WTC11 (cell line): ENCODE measurements at places on chromosomes 2 and 18. TPM values are rescaled to one million over a fixed set of nuclear protein-coding genes. Genes with fewer than 3 reads are reported as not detected.

FRZB gene
- total RNA-seq = 1.2 to 1.9 TPM (median 1.5 TPM) in 3 replicates

CPS1 gene
- total RNA-seq = 9.0 to 18.7 TPM (median 15.5 TPM) in 3 replicates

SPP2 gene
- total RNA-seq = not detected in 3 replicates

ANKRD62 gene
- total RNA-seq = not detected in 3 replicates

CXXC1 gene
- total RNA-seq = 88.7 to 94.5 TPM (median 94.0 TPM) in 3 replicates

COL6A3 gene
- total RNA-seq = 2.6 to 4.4 TPM (median 3.9 TPM) in 3 replicates

NPAS2 gene
- 1.9 to 3.7 TPM (median 2.6 TPM) in 3 replicates for total RNA-seq

DAW1 gene
- total RNA-seq = 0.48 to 0.69 TPM (median 0.61 TPM) in 3 replicates

REG1B gene
- total RNA-seq = 2.1 to 3.8 TPM (median 2.3 TPM) in 3 replicates

MC4R gene
- 0.16 TPM in 1 of 3 replicates, not detected in the others for total RNA-seq

PSMA8 gene
- total RNA-seq = not detected in 3 replicates

MAP3K19 gene
- not detected in 3 replicates for total RNA-seq

GAD1 gene
- 2.5 to 3.6 TPM (median 2.6 TPM) in 3 replicates for total RNA-seq

COL4A3 gene
- total RNA-seq = 0.53 to 1.1 TPM (median 0.90 TPM) in 3 replicates

ERBB4 gene
- 1.6 to 1.8 TPM (median 1.6 TPM) in 3 replicates for total RNA-seq

POTEJ gene
- 0.14 TPM in 1 of 3 replicates, not detected in the others for total RNA-seq

SERPINB7 gene
- not detected in 3 replicates for total RNA-seq

SLC9A4 gene
- 0.09 to 0.11 TPM in 2 of 3 replicates, not detected in the other for total RNA-seq

UGT1A8 gene
- total RNA-seq = 0.11 to 0.13 TPM in 2 of 3 replicates, not detected in the other

LAPTM4A gene
- total RNA-seq = 163 to 166 TPM (median 165 TPM) in 3 replicates

STARD6 gene
- 0.23 TPM in 1 of 3 replicates, not detected in the others for total RNA-seq

DNAJC5G gene
- 0.18 to 0.44 TPM (median 0.34 TPM) in 3 replicates for total RNA-seq

CXCR1 gene
- not detected in 3 replicates for total RNA-seq

IL36G gene
- total RNA-seq = 0.32 TPM in 1 of 3 replicates, not detected in the others

WNT6 gene
- not detected in 3 replicates for total RNA-seq

SMAD7 gene
- total RNA-seq = 26.7 to 44.7 TPM (median 29.5 TPM) in 3 replicates

OXER1 gene
- 2.6 to 2.7 TPM (median 2.7 TPM) in 3 replicates for total RNA-seq

PAX3 gene
- not detected in 3 replicates for total RNA-seq

NGEF gene
- total RNA-seq = 4.5 to 6.6 TPM (median 5.4 TPM) in 3 replicates

CTLA4 gene
- total RNA-seq = 0.31 to 0.44 TPM in 2 of 3 replicates, not detected in the other

IL36RN gene
- not detected in 3 replicates for total RNA-seq

CHRND gene
- 0.07 to 0.11 TPM in 2 of 3 replicates, not detected in the other for total RNA-seq

CDCA7 gene
- total RNA-seq = 64.2 to 79.7 TPM (median 66.6 TPM) in 3 replicates

ANKRD36C gene
- total RNA-seq = 8.7 to 12.6 TPM (median 11.7 TPM) in 3 replicates

SCN9A gene
- 7.3 to 9.8 TPM (median 8.2 TPM) in 3 replicates for total RNA-seq
